ENCODE measurements at places on chromosomes 5 and 9.

GRCh38 chr5:10727861-10728260 is 33.2 kb downstream of the DAP start:
- no peak for DNase-seq

DNA sequence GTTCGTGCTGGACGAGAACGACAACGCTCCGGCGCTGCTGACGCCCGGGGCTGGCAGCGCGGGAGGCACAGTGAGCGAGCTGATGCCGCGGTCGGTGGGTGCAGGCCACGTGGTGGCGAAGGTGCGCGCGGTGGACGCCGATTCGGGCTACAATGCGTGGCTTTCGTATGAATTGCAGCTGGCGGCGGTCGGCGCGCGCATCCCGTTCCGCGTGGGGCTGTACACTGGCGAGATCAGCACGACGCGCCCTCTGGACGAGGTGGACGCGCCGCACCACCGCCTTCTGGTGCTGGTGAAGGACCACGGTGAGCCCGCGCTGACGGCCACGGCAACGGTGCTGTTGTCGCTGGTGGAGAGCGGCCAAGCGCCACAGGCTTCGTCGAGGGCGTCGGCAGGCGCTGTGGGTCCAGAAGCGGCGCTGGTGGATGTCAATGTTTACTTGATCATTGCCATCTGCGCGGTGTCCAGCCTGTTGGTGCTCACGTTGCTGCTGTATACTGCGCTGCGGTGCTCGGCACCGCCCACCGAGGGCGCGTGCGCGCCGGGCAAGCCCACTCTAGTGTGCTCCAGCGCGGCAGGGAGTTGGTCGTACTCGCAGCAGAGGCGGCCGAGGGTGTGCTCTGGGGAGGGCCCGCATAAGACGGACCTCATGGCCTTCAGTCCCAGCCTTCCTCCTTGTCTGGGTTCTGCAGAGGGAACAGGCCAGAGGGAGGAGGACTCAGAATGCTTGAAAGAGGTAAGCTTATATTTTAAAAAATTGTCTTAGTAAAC is 2.2 kb downstream of the PCDHA13 start:
- DNase-seq = no peak

- no peak for DNase-seq
Measured at GRCh38 chr9:79430619-79431018, 141.1 kb upstream of the TLE4 start.

GRCh38 chr5:73435759-73436534 is 12.6 kb downstream of the FOXD1 start:
- DNase-seq = no peak

- no peak for DNase-seq
Measured at GRCh38 chr5:74275171-74275992, 365.1 kb downstream of the ENC1 start.

- peak; percentile 26 for DNase-seq
Measured at GRCh38 chr9:89177012-89177943, 1.3 kb downstream of the SHC3 start.

DNA sequence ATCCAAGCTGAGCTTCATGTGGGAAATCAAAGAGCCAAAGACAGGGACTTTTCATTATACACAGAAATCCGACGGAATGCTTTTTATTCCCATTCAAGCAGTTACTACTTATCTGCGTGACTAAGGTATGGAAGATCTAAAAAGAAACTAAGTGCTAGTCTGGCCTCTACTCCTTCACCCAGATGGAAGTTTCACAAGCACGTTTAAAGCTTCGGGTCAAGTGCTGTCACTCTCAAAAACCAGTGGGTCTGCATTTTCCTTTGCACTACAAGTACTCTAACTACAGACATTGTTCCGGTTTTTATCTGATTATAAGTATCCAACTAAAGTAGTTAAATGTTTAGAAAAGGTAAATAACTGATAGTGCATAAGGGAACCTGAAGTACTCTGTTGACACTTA is 13.7 kb upstream of the MTAP start:
- no peak for DNase-seq

DNA sequence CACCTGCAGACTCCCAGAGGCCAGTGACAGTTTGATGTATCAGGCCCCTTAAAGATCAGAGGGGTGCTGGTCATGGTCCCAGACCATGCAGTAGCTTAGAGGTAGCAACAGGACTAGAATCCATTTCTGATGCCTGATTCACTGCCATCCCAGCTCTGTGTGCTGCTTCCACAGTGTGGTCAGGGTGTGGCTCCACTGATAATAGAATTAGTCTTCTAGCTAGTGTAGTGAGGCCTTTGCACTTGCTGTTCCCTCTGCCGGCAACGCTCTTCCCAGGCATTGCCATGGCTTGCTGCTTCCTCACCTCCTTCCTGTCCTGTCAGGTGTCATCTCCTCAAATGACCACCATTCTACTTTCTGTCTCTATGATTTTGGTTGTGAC is 15.8 kb downstream of the PPARGC1B start:
- no peak for DNase-seq

DNA sequence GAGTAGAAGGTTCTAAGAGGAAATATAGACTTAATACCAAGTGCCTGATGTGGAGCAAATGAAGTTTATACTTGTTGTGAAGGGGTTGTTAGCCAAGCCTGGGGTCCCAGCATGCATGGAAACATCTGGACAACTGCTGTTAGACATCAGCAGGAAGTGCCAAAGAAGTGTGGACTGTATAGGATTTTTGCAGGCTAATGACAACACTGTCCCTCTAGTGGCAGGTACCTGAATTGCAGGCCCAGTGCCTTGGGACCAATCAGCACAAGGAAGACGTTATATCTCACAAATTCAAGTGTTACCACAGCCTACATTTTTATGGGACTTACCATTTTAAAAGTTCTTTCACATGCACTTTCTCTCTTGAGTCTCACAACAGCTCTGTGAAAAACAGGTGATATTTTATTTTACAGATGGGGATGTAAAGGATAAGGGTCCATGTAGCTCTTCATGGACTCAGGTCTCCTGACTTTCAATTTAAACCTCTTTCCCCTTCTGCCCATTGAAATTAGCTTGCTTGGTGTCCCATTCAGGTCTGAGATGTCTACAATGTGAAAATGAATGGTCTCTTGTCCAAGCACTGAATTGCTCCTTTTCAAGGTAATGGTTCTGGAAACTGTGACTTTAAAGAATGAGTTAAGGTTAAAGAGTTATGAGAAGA is 89.0 kb upstream of the MAP1B start:
- DNase-seq = no peak

GRCh38 chr5:32311404-32312196 is 1.1 kb downstream of the MTMR12 start:
- no peak for DNase-seq

DNA sequence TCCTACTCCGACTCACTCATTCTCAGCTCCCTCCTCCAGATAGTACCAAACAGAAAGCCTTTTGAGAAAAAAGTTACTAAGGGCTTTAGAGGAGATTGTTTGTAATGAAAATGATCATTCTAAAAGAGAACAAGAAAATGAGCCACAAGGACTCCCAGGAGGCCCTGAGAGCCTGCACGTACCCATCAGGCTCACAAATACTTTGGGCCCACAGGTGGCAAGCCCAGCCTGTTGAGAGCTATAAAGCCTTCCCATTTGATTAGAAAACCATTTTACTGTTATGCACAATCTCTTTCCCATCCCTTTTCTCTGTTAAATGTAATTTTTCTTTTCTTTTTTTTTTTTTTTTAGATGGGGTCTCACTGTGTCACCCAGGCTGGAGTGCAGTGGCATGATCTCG is 136.1 kb downstream of the LHFPL2 start:
- no peak for DNase-seq

- peak; percentile 36 for DNase-seq
Measured at GRCh38 chr9:134163371-134164196, 780 bp downstream of the RNU6ATAC start.

Data from neuronal stem cell (in vitro differentiated cells).